Osteoblast (primary cell): ENCODE measurements at places on chromosomes 3 and 15. TPM values are rescaled to one million over a fixed set of nuclear protein-coding genes. Genes with fewer than 3 reads are reported as not detected.

DNA sequence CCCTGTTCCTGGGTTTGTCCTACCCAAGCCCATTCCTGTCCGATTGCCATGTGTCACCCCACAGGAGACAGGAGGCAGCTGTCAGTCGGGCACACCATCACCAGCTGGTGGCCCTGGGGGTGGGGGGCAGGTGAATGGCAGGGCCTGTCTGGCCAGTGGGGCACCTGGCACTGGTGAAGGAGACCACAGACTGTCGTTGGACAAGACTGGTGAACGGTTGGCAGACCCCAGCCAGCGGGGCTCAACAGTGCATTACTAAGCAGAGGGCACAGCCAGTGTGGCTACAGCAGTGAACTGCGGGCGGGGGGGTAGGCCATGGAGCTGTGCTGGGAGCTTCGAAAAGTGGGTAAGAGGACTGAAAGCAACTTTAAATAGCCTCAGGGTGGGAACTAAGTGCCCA, 2.1 kb downstream of the SEMA7A start:
- H3K27ac ChIP-seq: peak overlapping the region; percentile 58
- peak; percentile 92 for DNase-seq
- H3K27me3 ChIP-seq: no peaks in the 10 kb centered on the region
- peak overlapping the region; percentile 91 for H3K4me3 ChIP-seq

GAP43 gene
- 2.1 and 3.6 TPM in 2 replicates for total RNA-seq

GOLGA6A gene
- under 0.01 TPM in 1 of 2 replicates, not detected in the other for total RNA-seq

RETNLB gene
- total RNA-seq: not detected in 2 replicates

- no peaks in the 10 kb centered on the region for H3K36me3 ChIP-seq
- H3K4me3 ChIP-seq: no peak overlapping the region
- H3K27ac ChIP-seq: no peak overlapping the region
- H3K4me1 ChIP-seq: peaks cover under 1% of the 10 kb centered on the region
These were observed 77.8 kb upstream of the LPP start for GRCh38 chr3:188076176-188076575.

SNX22 gene
- total RNA-seq: under 0.01 and 0.29 TPM in 2 replicates

CEP19 gene
- 3.6 and 3.8 TPM in 2 replicates for total RNA-seq

GRCh38 chr3:152241142-152242017, 27.3 kb upstream of the MBNL1 start:
- H3K4me3 ChIP-seq: no peak overlapping the region
- H3K4me1 ChIP-seq: peaks cover 3% of the 10 kb centered on the region
- no peaks in the 10 kb centered on the region for H3K27me3 ChIP-seq
- DNase-seq: no peak

DNA sequence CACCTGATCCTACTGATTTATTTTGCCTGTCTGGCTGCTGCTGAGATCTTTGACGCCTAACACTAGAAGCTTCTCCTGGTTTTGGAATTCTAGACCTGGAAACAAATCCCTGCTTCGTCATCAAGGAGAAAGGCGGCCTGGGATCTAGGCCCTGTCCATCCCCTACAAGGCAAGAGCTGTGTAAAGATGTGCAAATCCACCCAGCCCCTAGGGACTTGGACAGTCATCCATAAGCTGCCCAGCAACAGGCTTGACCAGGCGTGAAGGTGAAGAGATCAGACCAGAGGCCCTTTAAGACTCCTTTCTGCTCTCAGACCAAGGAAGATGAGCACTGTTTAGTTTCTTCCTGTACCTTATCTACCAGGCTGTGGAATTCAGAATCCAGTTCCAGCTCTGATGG, 32.2 kb downstream of the SLC41A3 start:
- DNase-seq: peak; percentile 88
- no peak overlapping the region for H3K27ac ChIP-seq
- no peaks in the 10 kb centered on the region for H3K27me3 ChIP-seq
- H3K4me3 ChIP-seq: no peak overlapping the region

DNA sequence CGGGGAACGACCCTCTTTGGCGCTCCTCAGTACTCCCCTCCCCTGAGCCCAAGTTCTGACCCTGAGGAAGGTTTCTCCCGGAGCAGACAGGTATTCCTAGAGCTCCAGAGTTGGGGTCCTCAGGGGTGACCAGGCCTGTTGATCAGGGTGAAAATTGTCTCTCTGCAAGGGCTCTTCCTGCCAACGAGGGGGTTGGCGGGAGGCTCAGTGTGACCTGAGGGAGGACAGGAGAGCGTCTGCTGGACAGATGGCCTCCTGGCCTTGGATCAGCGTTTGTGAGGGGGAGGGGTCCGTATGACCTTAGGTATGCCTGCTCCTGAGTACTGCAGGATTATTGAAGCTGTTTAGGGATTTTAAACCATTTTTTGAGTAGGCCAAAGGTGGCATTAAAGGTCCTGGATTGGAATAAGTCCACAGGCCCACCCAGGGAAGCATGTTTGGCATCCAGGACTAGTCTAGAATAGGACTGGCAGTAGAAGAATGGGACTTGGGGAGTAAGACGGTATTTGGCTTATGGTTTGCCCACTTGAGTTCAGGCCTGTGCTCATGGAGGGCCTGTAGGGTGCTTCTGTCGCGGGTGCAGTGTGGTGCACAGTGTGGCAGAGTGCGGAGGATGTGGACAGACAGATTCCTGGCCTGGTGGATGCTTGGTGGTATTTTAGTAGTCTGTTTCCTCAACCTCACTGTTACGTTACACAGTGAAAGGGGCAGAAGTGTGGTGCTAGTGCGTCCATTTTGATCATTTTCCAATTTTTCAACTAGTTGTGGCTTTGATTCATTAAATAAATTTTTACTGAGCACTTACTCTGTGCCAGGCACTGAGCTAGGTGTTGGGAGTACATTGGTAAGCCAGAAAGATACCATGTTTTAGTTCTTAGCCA, 959 bp downstream of the ZNF592 start:
- H3K27me3 ChIP-seq: no peaks in the 10 kb centered on the region
- H3K4me3 ChIP-seq: peak overlapping the region; percentile 84
- no peaks in the 10 kb centered on the region for H3K36me3 ChIP-seq
- peak overlapping the region; percentile 62 for H3K27ac ChIP-seq
- DNase-seq: peak; percentile 88

DNA sequence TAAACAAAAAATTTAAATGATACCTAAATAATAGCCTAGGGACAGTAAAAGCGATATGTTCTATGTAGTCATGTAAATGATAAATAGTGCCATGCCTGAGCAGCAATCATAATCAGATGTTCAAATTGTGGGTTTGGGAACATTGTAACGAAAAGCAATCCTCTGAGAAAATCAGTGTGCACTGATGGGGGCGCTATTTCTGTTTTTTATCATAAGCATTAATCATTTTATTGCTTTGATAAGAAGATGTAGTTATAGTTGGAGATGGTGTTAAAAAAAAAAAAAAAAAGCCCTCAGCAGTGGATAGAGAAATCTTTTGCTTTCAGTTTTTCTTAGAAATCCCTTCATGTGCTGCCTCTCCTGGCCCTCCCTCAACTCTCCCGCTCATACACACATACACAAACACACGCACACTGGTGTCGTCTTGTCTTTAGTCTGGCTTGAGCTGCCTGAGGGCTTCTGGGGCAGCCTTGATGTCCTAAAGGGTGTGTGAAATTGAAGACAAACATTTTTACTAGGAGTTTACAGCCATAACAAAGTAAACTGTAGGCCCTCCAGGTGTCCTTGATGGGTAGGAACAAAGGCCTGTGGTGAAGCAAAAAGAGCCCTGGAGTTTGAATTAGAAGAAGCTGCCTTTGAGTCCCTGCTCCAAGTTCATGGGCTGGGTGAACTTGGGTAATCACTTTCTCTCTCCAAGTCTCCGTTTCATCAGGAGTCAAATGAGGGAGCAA, 428.1 kb downstream of the SOX2 start:
- H3K36me3 ChIP-seq: no peaks in the 10 kb centered on the region
- H3K27ac ChIP-seq: no peak overlapping the region
- no peaks in the 10 kb centered on the region for H3K27me3 ChIP-seq
- no peak for DNase-seq

AMIGO3 gene
- total RNA-seq: 0.29 and 1.8 TPM in 2 replicates

DNA sequence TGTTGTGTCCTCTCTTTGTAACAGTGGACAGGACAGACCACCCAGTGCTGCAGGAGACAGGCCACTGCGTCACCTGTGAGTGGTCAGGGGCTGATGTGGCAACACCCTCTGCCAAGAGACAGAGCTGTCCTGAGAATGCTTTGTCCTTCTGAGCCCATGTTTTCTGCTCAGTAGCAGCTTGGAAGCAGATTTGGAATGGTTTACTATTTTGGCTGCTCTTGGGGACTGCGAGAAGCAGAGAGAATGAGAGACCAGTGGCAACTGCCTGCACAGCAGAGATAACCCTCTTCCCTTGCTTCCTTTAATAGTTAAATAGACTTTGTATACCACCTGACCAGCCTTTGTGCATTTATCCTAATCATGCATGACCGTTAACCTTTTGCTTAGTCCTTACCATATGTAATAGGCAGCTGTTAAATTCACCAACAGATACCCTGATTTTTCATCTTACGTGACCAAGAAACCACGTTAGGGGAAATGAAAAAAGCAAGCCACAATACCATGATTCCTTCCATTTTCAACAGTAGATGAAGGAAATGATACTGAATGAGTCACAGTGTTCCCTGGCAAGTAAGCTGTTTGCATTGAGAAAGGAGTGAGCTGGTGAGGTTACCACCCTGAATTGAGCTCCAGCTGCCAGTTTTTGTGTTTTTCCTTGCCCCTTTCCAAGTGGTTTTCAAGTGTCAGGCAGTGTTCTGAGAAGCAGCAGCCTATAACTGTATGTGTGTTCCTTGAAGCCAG, 35.5 kb downstream of the B3GALNT1 start:
- H3K4me3 ChIP-seq: peak overlapping the region; percentile 17
- no peaks in the 10 kb centered on the region for H3K27me3 ChIP-seq
- peak; percentile 85 for DNase-seq
- H3K4me1 ChIP-seq: peaks cover 26% of the 10 kb centered on the region
- peak overlapping the region; percentile 44 for H3K27ac ChIP-seq
- no peaks in the 10 kb centered on the region for H3K36me3 ChIP-seq

- H3K4me1 ChIP-seq: no peaks in the 10 kb centered on the region
- no peak for DNase-seq
- H3K36me3 ChIP-seq: no peaks in the 10 kb centered on the region
- H3K4me3 ChIP-seq: no peak overlapping the region
These were observed 281.5 kb upstream of the DPPA4 start for GRCh38 chr3:109618766-109619378.

- peaks cover 27% of the 10 kb centered on the region for H3K4me1 ChIP-seq
- no peak overlapping the region for H3K4me3 ChIP-seq
- no peaks in the 10 kb centered on the region for H3K27me3 ChIP-seq
- H3K36me3 ChIP-seq: no peaks in the 10 kb centered on the region
- DNase-seq: no peak
These were observed 26.4 kb downstream of the STOML1 start for GRCh38 chr15:73965758-73966113.

DNA sequence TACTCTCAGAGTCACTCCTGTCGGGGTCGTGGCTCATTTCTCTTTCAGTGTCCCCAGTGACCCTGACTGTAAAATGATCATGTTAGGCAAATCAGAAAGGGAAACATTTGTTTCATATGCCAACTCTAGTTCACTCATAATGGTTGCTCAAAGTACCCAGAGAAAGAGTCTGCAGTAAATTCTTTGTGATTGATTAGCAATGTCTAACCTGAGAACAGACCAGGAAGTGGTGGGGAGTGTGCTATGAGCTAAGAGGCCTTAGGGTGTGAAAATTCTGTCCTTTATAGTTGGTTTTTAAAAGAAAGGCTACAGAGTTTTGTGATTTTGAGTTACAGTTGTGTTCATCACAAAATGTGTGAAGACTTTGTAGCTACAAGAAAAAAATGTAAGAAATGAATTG, 108.9 kb downstream of the EDEM1 start:
- H3K4me3 ChIP-seq: no peak overlapping the region
- H3K4me1 ChIP-seq: peaks cover 3% of the 10 kb centered on the region
- H3K27me3 ChIP-seq: no peaks in the 10 kb centered on the region
- no peak overlapping the region for H3K27ac ChIP-seq
- no peak for DNase-seq

GRCh38 chr3:145737952-145738351, 423.0 kb downstream of the PLOD2 start:
- no peak overlapping the region for H3K27ac ChIP-seq
- H3K36me3 ChIP-seq: no peaks in the 10 kb centered on the region
- no peak for DNase-seq
- no peak overlapping the region for H3K4me3 ChIP-seq
- H3K27me3 ChIP-seq: no peaks in the 10 kb centered on the region
- H3K4me1 ChIP-seq: no peaks in the 10 kb centered on the region

GALNT15 gene
- total RNA-seq: 6.5 and 7.1 TPM in 2 replicates

GRCh38 chr3:128338536-128339330, 128.0 kb downstream of the DNAJB8 start:
- DNase-seq: peak; percentile 36
- no peak overlapping the region for H3K27ac ChIP-seq
- no peak overlapping the region for H3K4me3 ChIP-seq
- no peaks in the 10 kb centered on the region for H3K36me3 ChIP-seq
- H3K27me3 ChIP-seq: no peaks in the 10 kb centered on the region

DNA sequence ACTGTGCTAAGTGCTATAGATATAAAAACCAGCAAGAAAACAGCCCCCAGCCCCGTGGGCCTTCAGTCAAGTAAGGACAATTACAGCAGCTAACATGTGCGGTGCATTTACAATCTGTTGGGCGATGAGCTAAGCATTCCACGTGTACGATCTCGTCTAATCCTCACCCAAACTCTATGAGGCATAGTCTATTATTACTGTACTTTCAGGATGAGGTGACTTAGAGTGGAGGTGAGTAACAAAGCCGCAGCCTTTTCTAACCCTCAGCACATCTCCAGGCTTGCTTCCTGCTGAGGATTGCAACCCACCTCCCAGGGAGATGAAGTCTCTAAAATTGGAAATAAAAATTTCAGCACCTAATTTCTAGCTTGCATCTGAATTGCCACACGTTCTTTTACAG, 53.2 kb upstream of the MCF2L2 start:
- no peak overlapping the region for H3K4me3 ChIP-seq
- no peaks in the 10 kb centered on the region for H3K36me3 ChIP-seq
- no peak for DNase-seq
- H3K4me1 ChIP-seq: peaks cover 10% of the 10 kb centered on the region
- H3K27me3 ChIP-seq: peaks cover 3% of the 10 kb centered on the region

DNA sequence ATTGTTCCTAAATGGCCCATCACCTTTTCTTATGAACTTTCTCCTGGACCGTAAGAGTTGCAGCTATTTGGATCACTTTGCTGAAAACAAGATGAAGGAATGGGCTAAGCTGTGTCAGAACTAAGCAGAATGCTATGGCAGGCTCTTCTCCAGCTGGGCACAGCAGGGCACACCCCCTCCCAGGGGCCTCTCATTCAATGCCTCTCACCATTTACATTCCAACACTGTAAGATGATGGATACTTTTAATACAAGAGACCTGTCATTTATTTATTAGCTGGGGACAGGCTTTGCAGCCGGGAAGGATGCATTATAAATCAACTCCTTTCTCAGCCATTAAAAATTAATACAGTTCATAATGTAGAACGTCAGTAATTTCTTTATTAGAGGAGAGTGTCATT, 240.1 kb downstream of the NTRK3 start:
- DNase-seq: no peak
- H3K4me1 ChIP-seq: peaks cover 3% of the 10 kb centered on the region
- H3K4me3 ChIP-seq: no peak overlapping the region
- H3K27me3 ChIP-seq: no peaks in the 10 kb centered on the region
- H3K36me3 ChIP-seq: no peaks in the 10 kb centered on the region
- H3K27ac ChIP-seq: no peak overlapping the region
